ENCODE measurements at places on chromosomes 16 and 17.

- no peak for DNase-seq
These were observed 10.7 kb upstream of the EPOP start for GRCh38 chr17:38685491-38685890.

- no peak for DNase-seq
These were observed 30.9 kb downstream of the TMEM204 start for GRCh38 chr16:1564325-1564724.

DNA sequence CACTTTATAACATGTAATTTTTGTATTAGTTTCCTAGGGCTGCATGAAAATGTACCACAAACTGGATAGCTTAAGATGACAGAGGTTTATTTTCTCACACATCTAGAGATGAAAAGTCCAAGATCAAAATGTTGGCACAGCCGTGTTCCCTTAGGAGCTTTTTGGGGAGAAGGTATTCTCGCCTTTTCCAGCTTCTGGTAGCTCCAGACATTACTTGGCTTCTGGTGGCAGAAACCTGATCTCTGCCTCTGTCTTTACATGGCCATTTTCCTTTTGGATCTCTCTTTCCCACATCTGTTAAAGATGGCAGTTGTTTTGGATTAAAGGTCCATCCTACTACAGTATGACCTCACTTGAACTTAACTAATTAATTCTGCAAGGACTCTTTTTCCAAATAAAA, 885.7 kb upstream of the CDH8 start:
- no peak for DNase-seq

- DNase-seq: no peak
These were observed 444.0 kb downstream of the XYLT1 start for GRCh38 chr16:17026600-17027242.

- no peak for DNase-seq
These were observed 188.0 kb downstream of the CDH11 start for GRCh38 chr16:64933885-64934284.

- DNase-seq: no peak
These were observed 44.3 kb upstream of the GNG13 start for GRCh38 chr16:844638-845350.

GRCh38 chr16:88754912-88755744, 29.9 kb downstream of the PIEZO1 start:
- DNase-seq: no peak

GRCh38 chr16:11750056-11750455, 7.4 kb upstream of the TXNDC11 start:
- no peak for DNase-seq

GRCh38 chr17:82846061-82846691, 6.4 kb upstream of the ZNF750 start:
- no peak for DNase-seq

GRCh38 chr17:49564638-49565037, 11.0 kb upstream of the NXPH3 start:
- no peak for DNase-seq

Measured in NCI-H774 (cell line).